GM06990 (cell line): ENCODE measurements at places on chromosomes 1 and 21.

DNA sequence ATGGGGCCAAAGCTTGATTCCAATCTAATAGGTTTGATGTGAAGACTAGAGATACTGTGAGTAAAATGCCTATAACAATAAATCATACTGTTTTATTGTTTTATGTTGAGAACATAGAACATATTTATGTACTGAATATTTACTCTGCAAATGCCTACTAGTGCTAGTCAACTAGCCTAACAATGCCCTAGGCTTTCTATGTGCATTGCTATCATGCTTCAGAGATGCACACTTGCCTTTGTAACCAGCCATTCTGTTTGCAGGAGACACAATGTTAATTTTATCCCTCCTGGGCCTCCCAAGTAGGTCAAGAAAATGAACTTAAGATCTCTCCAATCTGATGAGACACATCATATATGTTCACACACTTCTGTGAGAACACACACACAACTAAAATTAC lies 530.8 kb upstream of the BEND5 start:
- no peak for DNase-seq

GRCh38 chr21:41887667-41888066 lies 8.5 kb upstream of the PRDM15 start:
- DNase-seq: no peak

GRCh38 chr21:33013626-33014025 lies 12.1 kb upstream of the OLIG2 start:
- no peak for DNase-seq

GRCh38 chr1:244065063-244065793 lies 14.1 kb downstream of the ZBTB18 start:
- DNase-seq: no peak

- DNase-seq: no peak
These were observed 32.0 kb upstream of the PRDX6 start for GRCh38 chr1:173445164-173445563.

DNA sequence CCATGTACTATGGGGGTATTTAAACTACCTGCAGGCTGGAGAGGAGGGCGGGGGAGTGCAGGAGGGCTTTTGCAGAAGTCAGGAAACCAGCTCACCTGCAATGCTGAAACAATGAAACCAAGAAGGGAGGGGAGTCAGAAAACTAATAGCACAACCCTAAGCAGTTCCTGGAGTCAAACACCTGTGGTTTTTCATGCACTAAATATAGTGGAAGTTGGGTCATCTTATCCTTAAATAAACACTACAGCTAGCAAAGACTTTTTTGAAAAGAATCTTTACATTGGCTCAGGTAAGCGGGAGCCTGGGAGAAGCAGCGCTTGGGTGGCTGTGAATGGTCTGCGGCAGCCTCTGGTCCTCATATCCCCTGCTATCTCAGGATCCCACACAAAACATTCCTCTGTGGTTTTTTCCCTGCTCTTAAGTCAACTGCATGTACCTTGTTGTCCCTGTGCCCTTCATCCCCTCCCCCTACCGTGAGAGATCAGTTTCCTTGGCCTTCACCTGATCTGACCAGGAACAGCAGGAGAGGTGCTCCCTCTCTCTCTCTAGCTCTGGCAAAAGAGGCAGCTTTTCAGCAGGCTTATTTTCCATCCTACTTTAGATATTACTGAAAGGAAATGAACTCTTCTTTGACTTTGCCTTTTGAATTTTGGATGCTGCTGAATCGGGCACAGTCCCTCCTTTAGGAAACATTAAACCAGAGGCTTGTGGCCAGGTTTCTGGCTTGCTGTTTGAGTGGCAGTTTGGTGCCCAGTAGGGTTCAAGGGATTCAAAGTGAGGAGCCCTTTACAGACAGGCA lies 26.6 kb downstream of the TENT5C start:
- no peak for DNase-seq

GRCh38 chr21:18274370-18274769 lies 29.7 kb downstream of the CHODL start:
- no peak for DNase-seq

DNA sequence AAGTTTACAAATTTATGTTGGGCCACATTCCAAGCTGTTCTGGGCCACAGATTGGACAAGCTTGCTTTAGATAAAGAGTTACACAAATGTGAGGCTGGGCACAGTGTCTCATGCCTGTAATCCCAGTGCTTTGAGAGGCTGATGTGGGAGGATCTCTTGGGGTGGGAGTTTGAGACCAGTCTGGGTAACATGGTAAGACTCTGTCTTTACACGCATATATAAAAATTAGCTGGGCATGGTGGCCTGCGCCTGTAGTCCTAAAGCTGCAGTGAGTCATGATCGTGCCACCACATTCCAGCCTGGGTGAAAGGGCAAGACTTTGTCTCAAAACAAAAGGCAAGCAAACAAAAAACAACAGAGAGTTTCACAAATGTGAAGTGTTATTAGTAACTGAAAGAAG lies 5.9 kb upstream of the VCAM1 start:
- DNase-seq: no peak
